Stimulated activated CD8-positive, alpha-beta memory T cell treated with anti-CD3 and anti-CD28 coated beads, Interleukin-2, amount 100 ng/mL, for 48 hours (primary cell): ENCODE measurements at places on chromosomes 5 and 9.

DNA sequence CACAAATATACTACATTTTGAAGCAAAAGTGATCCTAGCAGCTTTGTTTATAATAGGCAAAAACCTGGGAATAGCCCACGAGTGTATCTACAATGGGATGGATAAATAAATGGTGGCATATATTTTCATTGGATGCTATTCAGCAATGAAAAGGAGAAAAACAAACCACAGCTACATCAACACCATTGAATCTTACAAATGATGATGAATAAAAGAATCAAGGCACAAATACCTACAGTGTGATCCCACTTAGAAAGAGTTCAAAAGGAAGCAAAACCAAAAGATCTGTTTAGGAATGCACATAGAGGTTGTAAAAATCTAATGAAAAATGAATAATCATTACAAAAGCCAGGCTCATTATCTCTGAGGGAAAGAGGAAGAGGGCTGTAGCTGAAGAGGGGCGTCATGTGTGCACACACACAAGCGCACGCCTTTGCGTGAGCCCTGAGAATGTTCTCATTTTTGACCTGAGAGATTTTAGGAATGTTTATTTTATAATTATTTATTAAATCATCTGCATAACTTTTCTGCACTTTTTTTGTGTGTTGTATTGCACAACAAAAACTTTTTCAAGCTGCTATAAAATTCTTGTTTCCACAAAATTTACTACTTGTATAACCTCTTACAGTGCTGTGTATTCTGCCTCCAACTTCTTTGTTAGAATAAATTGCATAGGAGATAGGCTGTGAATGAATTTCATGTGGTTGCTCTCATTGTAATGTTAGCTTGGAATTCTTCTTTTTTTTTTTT is 5.9 kb upstream of the RHOBTB3 start:
- no peak for DNase-seq

GRCh38 chr5:152246401-152246800 is 158.7 kb downstream of the NMUR2 start:
- no peak for DNase-seq

GRCh38 chr5:167709625-167710024 is 581.8 kb upstream of the WWC1 start:
- DNase-seq = no peak

DNA sequence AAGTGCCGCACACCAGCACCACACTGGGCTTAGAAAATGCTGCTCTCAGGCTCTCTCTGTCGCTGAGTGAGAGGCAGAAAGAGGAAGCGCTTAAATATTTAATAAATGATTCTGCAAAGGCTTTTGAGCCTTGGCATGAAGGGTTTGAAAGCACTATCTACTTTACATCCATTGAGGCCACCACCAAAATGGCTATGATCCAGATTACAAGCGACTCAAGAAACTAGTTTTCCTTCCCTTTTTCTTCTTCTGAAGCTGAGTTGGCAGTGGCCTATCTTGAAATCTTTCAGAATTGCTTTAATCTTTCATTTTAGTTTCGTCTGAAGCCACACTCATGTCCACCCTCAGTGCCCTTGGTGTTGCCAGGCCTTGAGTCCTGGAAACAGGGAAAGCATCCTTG is 59.5 kb downstream of the EBF1 start:
- no peak for DNase-seq

DNA sequence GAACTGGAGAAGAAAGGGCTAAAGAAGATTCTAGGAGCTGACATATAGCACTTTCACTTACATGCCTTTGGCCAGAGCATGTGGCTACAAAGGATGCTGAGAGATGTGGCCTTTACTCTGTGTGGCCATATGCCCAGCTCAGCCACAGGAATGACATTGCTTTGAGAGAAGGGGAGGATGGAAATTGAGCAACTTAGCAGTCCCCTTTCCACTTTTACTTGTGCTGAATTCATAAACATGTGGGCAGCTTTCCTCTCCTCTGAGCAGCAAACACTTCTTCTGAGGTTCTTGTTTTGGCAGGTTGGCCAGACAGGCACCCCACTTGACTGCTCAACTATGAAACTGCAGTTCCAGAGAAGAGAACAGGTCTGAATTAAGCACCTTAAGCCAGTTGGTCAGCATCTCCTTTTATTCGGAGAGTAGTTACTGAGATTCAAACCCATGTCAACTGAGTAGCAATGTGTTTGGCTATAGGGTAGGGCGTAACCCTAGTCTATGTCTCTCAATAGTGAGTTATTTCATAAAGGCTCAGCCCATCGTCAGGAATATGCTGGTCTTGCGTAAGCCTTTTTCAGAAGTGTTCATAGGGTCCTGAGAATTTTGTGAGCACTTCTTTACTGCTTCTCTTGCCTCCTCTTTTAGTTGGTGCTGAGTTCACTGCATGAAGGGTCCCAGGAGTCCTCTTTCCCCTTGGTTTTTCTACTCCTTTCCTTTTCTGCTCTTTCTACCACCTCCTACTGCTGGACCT is 134.5 kb downstream of the PALM2AKAP2 start:
- no peak for DNase-seq

- DNase-seq = no peak
Observed at GRCh38 chr5:113039229-113039933, 62.8 kb downstream of the DCP2 start.

DNA sequence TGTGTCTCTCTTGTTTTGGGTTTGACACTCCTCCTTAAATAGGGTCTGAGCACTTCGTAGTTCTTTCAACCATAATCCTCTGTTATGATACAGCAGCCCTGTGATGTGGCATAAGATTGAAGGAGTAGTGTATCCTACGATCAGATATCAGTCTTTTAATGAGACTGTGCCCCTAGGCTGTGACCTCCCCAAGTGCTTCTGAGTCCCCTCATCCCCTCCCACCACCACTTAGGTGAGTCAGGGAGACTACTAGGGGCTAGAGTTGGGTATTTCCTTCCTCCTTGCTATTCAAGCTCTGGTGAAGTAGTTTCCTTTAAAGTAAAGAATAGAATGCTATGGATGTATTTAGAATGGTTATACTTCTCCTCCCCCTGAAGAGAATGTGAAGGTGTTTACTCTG is 637.2 kb upstream of the GRAMD2B start:
- no peak for DNase-seq

DNA sequence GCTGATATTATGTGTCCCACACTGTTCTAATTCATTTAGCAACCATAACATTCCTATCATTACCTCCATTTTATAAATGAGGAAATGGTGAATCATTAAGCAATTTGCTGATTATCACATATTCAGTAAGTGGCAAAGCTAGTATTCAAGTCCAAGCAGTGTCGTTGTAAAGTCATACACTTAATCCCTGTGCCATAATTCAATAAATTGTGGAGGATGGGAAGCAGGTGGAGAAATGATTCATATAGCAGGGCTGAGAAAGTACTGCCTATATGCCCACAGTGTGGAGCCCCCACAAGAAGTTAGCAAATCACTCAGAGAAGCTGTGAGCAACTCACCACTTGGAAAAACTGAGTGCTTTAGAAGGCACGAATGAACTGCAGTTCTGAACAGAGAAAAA is 691.0 kb downstream of the PTPRD start:
- DNase-seq = no peak

GRCh38 chr5:167294882-167295680 is 996.4 kb upstream of the WWC1 start:
- DNase-seq = no peak

- DNase-seq = no peak
Observed at GRCh38 chr5:177146891-177147638, 13.5 kb downstream of the NSD1 start.

- DNase-seq = no peak
Observed at GRCh38 chr5:123208668-123209501, 119.8 kb downstream of the PRDM6 start.

- DNase-seq = no peak
Observed at GRCh38 chr5:38249301-38249700, 9.1 kb upstream of the EGFLAM start.

DNA sequence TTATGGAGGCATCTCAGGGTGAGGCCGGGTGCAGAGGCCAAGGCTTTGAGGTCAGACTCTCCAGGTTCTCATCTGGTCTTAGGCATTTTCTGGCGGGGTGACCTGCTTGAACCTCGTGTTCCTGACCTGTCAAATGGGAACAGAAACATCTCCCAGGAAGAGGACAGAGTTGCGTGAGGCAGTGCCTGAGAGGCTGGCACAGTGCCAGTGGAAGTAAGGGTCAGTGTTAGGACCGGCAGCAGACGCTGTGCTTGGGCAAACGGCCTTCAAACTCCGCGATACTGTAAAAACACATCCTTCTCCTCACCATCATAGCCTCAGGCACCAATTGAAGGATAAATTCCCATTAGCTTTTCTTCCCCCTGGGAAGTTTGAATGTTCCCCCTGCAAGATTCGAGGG is 55.6 kb upstream of the FCN2 start:
- DNase-seq = no peak

GRCh38 chr9:114263853-114264510 is 58.9 kb upstream of the ORM1 start:
- DNase-seq = no peak

DNA sequence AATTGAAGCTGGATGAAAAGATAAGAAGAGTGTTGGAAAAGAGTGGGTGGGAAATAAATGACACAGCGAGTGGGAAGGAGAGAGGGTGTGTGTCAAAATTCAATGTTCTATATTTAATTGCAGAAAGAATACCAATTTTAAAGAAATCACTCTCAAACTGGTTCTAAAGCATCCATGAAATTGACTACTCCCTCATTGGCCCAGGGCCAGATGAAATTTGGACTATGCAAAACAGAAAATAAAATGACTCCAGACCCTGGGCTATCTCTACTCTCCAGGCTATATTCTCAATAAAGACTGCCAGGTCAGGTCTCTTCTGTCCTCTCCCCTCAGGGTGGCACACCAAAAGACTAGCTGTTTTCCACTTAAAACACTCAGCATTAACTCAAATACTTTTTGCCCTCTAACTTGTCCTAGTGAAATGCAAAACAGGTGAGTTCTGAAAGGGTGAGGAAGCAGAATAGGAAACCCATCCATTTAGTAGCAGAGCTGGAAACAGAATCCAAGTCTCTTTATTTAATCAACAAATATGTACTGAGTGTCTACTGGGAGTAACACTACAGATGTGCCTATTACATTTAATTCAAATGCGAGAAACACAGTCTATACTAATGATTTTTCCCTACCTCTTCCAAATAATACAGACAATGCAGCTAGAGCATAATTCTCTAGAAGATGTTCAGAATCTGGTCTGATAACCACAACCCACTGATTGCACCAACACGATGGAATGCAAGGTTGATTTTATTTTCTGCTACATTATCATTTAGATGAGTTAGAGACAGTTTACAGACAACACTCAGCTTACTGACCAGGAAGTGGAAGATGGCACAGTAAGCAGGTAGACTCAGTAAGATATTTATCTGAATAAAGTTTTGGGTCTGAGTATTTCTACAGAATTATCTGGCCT is 42.1 kb downstream of the EFCAB9 start:
- no peak for DNase-seq

DNA sequence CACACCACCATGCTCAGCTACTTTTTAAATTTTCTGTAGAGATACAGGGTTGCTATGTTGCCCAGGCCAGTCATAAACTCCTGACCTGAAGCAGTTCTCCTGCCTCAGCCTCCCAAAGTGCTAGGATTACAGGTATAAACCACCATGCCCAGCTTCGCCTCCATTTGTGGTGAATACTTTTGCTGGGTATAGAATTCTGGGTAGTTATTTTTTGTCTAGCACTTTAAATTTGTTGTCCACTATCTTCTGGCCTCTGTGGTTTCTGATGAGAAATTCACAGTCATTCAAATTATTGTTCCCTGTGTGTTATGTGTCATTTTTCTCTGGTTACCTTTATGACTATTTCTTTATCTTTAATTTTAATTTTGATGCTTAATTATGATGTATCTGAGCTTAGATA is 57.7 kb upstream of the EXOC3 start:
- no peak for DNase-seq

- no peak for DNase-seq
Observed at GRCh38 chr9:806285-807156, 35.0 kb upstream of the DMRT1 start.

DNA sequence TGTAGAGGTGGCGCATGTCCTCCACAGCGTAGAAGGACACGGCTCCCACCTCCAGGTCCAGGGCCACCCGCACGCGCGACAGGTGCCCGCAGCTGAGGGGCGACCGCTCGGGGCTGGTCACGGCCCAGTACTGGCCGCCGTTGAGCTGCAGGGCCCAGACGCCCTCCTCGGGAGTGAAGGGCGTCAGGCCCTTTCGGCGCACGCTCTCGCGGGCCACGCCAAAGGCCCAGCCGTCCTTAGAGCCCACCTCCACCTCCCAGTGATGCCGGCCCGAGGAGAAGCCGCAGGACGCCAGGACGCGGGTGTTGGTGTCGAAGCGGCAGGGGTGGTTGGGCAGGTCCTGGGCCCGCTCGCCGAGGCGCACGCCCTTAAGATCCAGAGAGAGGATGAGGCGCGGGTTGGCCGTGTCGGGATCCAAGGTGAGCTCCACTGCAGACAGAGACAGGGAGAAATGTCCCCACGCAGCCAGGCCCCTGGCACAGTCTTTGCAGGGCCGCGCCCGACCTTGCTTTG is 9.7 kb downstream of the TRIM7 start:
- no peak for DNase-seq

- DNase-seq = no peak
Observed at GRCh38 chr5:151222790-151223446, 974 bp downstream of the CCDC69 start.

GRCh38 chr9:97366476-97366875 is 45.4 kb upstream of the TDRD7 start:
- DNase-seq = no peak

DNA sequence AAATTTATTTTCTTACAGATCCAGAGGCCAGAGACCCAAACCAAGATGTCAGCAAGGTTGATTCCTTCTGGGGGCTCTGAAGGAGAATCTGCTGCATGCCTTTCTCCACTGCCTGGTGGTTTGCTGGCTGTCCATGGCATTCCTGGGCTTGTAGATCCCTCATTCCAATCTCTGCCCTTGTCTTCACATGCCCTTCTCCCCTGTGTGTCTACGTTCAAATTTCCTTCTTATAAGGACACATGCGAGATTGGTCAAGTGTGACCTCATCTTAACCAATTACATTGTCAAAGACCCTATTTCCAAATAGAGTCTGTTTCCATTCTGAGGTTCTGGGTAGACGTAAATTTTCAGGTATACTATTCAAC is 84.5 kb upstream of the RAI14 start:
- DNase-seq = no peak

DNA sequence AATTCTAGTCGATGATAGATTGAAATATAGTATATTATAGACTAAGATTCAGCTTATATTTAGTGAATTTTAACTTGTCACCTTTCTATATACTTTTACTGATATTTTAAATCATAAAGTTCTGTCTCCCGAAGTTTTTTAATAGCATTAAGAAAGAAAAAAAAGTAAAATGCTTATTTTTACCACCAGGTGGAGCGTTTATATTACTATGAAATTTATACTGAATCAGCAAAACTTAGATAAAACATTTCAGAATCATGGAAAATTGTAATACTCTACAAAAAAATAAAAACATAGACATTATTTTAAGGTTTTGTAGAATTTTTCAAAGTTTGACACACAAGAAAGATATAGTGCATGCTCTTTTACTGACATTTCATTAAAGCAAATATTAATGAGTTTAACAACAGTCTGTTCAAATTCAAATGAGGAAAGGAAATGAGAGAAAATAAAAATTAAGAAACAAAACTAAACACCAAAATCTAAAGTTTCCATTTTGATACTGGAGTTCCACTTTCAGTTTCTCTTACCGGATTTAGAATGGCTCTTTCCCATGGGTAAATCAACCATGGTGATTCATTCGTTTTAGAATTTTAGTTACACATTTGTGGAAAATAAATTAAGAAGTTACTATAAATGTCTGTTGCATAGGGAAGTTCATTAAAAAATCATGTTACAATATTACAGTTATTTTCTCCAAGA is 1035.3 kb downstream of the CDH12 start:
- DNase-seq = no peak
